ENCODE measurements at places on chromosomes 4 and X.

DNA sequence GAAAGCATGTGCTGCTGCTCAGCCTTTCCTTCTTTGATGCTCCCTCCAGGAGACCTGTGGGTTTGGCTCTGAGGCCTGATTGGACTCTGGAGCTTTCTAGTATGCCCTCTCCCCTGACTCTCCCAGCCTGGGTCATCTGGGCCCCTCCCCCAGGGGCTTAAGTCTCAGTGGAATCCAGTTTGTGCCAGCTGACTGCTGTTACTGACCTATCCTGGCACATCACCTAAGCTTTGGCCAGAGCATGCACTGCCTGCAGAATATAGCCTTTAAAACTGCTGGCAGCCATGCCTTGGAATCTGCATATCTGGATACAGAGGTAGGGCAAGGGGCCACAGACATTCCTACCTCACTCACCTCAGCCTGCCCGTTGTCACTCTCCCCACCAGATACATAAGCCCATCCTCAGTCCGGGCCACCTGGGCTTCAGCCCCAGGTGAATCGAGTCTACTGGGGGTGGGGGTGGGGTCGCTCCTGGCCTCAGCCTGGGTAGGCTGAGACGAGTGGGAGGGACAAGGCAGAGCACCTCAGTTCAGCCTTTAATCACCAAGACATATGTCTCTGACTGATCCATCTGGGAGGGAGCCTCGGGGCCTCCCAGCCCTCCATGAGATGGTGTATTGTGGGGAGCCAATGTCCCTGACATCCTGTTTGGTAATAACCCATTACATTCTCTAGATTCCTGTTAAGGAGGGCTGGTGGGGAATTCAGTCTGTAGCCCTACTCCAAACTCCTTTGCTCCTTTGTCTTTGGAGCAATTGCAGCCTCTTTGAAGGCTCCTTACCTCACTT is 61.2 kb downstream of the STARD8 start:
- DNase-seq, result no peak

- DNase-seq, result peak; percentile 29
Observed at GRCh38 chr4:31674313-31674947, 954.3 kb downstream of the PCDH7 start.

- peak; percentile 56 for DNase-seq
Observed at GRCh38 chr4:105895583-105896460, 551 bp downstream of the NPNT start.

DNA sequence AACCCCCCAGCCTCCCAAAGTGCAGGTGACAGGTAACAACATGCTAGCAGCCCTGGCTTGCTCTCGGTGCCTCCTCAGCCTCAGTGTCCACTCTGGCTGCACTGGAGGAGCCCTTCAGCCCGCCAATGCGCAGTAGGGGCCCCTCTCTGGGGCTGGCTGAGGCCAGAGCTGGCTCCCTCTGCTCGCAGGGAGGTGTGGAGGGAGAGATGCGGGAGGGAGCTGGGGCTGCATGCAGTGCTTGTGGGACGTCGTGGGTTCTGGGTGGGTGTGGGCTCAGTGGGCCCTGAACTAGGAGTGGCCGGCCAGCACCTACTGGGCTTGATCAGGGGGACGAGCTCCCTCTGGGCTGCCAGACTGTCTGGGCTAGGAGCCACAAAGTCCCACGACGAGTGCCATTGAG is 14.4 kb downstream of the C4orf46 start:
- no peak for DNase-seq

DNA sequence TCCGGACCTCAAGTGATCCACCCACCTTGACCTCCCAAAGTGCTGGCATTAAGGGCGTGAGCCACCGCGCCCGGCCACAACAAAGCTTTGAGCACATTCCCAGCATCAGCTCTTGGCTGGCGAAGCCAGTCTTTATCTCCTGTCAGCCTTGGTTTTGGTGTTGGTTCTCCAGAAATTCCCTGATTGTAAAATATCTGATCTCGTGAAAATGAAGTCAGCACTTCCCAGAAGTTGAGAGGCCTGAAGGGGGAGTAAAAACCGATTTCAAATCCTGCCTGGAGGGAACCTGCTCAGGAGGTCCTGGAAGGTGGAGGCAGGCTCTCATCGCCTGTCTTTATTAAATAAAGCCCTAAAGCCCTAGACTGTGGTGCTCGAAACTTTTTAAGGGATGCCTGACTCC is 33.6 kb downstream of the PTTG2 start:
- no peak for DNase-seq

DNA sequence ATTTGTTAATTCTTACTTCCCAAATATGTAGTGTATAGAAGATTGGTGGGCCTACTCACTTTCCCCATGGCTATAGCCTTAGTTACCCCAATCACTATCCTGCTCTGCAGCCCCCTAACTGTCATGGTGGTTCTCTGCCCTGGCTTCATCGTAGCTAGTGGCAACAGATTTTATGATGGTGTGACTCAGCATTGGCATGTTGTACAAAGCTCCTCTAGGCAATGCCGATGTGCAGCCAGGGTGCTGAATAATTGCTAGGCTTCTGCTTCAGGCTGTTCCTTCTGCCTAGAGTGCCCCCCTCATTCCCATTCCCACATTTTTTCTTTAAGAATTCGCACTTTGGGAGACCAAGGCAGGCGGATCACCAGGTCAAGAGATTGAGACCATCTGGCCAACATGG is 35.2 kb downstream of the AFF2 start:
- DNase-seq, result no peak

DNA sequence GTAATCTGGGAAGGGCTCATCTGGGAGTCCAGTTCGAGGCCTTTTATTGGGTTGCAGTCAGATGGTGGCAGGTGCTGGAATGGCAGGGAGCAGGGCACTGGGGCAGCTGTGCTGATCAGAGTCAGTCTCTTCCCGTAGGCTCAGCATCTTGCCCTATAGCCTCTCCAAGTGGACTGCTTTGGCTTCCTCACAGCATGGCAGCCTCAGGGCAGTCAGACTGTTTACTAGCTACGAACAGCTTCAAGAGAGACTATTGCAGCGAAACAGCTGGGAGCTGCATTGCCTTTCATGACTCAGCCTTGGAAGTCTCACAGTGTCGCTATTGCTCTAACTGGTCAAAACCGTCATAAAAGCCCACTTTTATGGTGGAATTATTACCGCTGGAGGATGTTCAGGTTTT is 26.8 kb upstream of the DUSP21 start:
- DNase-seq, result no peak

- DNase-seq, result no peak
Observed at GRCh38 chr4:114615435-114615834, 16.8 kb downstream of the UGT8 start.

GRCh38 chr4:99100876-99101275 is 12.3 kb upstream of the ADH5 start:
- no peak for DNase-seq

GRCh38 chr4:43766648-43767047 is 682.0 kb downstream of the KCTD8 start:
- DNase-seq, result no peak

- no peak for DNase-seq
Observed at GRCh38 chr4:6491235-6491634, 18.8 kb upstream of the PPP2R2C start.

DNA sequence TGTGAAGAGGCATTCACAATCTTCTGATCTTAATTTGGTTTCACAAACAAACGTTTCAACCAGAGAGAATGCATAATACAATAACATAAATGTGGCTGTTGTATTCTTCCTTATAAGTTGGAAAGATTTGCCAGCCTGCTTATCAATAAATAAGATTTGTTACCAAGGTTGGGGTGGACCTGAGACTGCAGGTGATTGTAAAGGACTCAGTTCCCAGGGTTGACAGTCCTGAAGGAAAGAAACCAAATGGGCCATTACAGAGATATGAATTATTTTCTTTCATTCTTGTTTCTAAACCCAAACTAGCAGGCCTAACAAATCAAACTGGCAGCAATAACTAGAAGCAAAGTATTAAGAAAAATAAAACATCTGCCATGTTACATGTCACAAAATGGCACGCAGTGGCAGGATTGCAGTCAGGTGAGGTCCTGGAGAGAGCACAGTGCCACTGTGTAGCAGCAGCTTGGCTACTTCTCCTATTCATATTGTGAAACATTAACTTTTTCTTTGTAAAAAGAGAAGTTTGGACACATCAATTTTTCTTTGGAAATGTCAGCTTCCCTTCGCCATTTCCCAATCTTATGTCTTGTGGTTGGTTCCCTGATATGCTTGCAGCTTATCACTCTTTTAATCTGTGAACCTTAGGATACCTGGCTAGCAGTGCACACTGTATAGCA is 133.8 kb upstream of the EMCN start:
- no peak for DNase-seq

GRCh38 chr4:114286262-114286810 is 306.9 kb upstream of the ARSJ start:
- no peak for DNase-seq

GRCh38 chr4:139801895-139802294 is 136.3 kb downstream of the MGST2 start:
- DNase-seq, result no peak

- no peak for DNase-seq
Observed at GRCh38 chrX:10582945-10583344, 37.4 kb downstream of the MID1 start.

GRCh38 chr4:13162886-13163285 is 321.3 kb downstream of the RAB28 start:
- no peak for DNase-seq

DNA sequence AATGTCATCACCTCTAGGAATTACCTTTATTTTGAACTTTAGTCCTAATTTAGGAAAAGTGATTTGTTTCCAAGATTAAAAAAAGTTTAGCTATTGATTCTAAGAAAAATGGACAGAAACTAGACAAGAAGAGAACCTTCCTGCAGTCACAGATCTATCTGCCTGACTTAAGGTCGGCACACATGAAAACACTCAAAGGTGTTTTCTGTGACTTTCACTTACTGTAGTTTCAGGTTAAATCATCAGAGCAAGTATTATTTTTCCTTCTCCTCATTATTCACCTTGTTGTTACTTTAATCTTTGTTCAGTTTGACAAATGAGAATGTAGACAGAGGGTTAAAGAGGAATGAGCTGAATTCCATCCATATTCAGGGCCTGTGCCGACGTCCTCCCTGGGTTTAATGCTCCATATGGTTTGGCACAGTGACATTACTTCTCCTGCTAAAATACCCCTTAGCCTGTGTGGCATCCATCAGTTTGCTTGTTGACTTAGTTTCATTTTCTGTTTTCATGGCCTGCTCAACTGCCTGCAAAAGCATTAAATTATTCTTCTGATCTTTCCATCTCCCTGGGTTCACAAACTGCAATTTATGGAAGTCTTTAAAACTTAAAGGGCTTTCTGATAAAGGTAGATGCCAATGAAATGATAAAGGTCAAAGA is 352.7 kb downstream of the NKX6-1 start:
- no peak for DNase-seq

DNA sequence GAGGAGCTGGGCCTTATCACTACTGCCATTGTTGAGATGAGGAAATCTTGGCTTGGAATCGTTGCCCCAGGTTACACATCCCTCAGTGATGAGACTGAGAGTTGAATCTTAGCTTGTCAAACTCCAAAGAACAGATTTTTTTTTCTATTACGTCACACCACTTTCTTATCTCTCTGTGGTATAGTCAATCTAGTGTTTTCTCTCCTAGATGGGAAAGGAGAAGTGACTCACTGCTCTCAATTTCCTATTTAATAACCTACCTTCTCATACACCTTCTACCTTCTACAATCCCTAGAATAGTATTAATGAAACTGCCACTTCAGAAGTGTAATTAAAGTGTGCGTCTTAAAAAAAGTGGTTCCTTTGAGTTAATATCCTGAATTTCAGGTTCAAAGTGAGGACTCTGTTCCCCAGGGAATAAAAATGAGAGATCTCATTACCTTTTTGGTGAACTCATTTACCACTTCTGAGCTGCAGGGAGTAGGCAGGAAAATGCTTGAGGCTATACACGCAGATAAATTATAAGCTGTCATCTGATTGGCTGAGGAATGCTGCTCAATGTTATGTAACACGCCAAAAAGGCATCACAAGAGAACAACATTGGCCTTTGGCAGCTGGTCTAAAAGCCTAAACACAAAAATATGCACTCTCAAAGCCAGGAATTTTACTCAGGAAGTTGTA is 59.3 kb downstream of the MAD2L1 start:
- DNase-seq, result no peak

GRCh38 chr4:189500970-189501369 is 439.7 kb upstream of the FRG1 start:
- no peak for DNase-seq

DNA sequence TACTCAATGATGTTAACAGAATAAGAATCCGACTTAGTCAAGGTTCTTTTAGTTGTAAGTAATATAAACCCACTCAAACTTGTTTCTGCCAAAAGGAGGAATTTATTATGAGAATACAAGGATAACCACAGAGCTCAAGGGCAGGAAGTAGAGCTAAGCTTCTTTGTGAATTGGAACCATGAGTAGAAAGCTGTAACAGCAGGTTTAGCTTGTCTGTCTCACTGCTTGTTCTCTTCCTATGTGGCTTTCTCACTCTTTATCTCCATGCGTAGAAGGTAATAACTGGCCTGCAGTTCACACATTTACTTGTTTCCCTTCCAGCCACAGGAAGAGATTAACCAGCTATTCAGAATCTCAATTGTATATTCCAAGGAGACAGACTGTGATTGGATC is 378.3 kb downstream of the PPP1R2C start:
- DNase-seq, result no peak

- DNase-seq, result no peak
Observed at GRCh38 chr4:183146478-183146877, 47.4 kb downstream of the WWC2 start.

Measured in Caco-2 (cell line).